ENCODE measurements at places on chromosomes 11 and 22.

DNA sequence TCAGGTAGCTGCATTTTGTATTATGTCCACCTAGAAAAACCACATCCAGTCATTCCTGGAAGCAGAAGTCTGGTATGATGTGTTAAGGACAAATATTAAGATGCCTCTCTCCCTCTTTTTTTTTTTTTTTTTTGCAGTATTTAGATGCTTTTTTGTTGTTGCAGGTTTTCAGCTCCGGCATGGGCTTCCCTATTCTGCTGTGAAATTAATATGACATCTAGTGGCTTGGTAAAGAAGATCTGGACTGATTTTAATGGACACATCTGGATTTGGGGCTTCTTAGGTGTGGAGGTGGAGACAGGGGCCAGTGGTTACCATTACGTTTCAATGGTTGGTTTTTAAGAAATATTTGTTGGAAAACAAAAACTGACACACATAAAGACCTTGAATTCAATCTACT is 47.5 kb upstream of the RASSF10 start:
- DNase-seq = no peak

GRCh38 chr11:69231466-69232018 is 62.4 kb upstream of the MYEOV start:
- no peak for DNase-seq

DNA sequence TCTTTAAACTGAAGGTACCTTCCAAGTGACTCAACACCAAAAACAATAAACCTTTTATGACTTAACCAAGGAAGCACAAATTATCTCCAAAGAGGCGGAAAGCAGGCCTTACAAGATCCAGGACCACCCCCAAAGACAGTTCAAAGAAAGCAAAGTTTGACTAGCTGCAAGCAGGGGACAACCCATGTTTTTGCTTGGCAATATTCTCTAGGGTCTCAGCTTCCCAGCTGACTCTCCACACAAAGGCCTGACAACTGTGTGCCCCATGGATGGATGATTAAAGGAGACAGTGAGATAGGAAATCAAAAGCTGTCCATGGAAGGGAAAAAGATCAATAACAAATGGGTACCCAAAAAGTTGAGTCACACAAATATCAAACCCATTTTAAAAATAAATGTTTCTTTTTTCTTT is 232.2 kb downstream of the DDX10 start:
- no peak for DNase-seq

DNA sequence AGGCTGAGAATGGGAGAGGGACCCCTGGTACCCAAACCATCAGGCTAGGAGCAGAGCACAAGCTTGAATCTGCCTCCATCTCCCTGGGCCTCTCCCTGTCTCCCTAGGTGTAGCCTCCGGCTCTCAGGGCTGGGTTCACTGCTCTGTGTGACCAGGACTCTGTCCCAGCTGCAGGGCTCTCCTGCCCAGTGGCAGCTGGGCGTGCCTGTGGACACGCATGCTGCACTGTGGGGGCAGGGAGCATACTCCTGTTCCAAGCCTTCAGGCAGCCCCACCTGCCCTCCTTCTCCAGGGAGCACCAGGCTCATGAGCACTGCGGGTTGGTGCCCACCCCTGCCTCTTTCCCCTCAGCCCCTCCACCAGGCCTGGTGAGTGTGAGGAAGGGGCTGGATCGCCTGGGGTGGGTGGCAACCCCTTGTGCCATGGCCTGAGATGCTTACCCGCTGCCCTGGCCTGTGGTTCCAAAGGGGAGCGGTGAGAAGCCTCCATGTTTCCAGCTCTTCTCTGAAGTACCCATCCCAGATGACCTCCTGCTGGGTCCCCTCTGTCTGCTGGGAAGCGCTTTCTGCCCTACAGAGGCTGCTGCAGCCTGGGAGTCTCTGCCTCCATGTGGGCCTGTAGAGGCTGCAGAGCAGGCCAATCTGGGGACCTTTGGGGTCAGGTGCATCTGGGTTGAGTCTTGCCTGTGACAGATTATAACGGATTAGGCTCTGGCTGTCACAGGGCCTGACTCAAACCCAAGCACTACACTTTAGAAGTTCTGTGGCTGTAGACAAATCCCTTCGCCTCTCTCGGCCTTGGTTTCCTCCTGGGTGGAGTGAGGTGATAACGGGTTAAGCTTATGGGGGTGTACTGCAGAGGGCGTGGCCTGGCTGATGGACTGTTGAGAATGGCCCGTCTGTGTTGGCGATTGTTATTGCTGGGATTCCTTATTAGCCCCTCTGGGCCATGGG is 43.7 kb downstream of the WNT11 start:
- DNase-seq = no peak

- no peak for DNase-seq
These were observed 76.3 kb downstream of the NTM start for GRCh38 chr11:131446590-131447275.

GRCh38 chr11:45145083-45145378 is 1.4 kb upstream of the PRDM11 start:
- no peak for DNase-seq
